DMS79 treated with DMSO at 0.1 percent for 48 hours (cell line): ENCODE measurements at places on chromosomes 2 and 18.

DNA sequence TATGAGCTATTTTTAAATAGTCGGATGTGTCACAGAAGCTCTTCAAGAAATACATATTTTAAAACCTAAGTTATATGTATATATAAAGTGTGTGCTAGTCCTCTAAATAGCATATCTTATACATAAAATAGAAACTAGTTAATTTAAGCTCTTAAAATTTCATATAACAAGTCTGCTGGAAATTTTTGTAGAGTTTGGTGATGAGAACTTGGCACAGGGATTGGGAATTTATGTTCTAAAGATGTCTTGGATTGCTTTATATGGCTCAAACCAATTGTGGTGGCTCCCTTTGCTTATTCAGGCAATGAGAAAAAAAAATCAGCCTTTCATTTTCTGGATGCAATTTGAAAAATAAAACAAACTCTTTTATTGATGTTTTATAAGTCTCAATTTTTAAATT is 142.8 kb upstream of the KCNJ3 start:
- DNase-seq: no peak

DNA sequence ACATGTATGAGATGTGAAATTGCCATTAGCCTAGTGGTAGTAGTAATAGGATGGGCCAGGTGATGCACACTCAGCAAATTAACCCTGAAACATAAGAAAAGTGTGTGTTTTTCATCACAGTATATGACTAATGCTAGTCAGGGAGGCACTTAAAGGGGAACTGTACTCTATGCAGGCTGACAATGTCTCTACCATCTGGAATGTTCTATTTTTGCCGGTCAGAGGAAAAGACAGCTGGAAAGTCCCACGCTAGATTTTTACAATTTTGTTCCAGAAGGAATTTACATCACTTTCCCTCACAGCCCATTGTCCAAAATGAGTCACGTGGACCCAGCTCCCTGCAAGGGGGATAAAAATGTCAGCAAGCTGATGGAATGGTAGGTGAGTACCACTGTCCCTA is 746.3 kb upstream of the CHAC2 start:
- DNase-seq: no peak

DNA sequence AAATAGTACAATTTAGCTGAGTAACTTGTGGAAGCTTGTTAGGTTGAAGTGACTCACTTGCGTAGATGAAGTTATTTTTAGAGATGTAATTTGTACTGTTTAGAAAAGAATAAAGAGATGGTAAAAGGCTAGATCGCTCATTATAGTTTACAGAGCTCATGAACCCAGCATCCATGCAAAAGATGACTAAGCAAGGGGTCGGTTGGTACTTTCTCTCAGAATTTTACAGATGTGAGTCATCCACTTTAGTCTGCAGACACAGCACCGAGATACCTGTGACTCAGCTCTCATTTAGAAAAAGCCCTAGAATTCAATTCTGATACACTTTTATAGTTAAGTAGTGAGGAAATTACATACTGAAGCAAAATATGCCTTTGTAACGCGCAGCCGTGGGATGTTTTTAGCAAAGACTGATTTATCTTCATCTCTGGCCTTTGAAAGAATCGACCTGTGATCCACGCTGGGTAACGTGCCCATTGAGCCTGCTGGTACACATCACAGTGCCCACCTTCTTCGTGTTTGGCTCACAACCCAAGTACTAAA is 116.5 kb upstream of the FOSL2 start:
- DNase-seq: peak; percentile 35

- DNase-seq: no peak
Observed at GRCh38 chr2:54574107-54574859, 118.2 kb downstream of the SPTBN1 start.

DNA sequence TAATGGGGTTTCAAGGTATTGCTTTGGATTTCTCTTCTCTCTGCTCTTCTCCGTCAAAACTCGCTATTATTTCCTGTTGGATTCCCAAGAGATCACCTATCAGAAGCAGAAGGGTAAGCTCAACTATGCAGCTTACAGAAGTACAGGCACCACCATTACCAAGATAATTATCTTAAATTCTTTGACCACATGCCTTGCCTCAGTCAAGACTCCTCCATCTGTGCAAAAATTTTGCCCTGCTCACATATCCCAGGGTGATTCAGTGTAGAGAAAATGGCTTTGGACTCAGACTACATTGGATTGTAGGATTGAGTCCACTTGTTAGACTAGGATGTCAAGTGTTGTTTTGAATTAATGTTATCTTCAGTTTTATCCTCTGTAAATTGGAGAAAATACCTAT is 698.7 kb downstream of the TDRD15 start:
- no peak for DNase-seq

DNA sequence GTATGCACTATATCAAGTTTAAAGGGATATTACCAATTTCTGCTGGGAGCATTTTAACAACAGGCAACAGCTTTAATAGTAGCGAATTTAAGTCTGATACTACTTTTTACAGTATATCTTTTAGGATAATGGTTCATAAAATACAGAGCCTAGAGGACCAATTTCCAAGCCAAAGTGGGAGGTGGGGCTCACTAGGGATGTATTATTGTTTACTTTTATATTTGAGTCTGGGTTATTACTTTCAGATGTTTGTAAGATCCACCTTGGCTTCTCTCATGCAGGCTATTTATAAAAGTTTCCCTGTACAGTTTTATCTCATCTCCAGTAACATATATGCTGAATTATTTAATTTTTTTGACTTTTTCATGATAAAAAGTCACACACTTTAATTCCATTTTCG is 242.0 kb downstream of the CMPK2 start:
- no peak for DNase-seq

DNA sequence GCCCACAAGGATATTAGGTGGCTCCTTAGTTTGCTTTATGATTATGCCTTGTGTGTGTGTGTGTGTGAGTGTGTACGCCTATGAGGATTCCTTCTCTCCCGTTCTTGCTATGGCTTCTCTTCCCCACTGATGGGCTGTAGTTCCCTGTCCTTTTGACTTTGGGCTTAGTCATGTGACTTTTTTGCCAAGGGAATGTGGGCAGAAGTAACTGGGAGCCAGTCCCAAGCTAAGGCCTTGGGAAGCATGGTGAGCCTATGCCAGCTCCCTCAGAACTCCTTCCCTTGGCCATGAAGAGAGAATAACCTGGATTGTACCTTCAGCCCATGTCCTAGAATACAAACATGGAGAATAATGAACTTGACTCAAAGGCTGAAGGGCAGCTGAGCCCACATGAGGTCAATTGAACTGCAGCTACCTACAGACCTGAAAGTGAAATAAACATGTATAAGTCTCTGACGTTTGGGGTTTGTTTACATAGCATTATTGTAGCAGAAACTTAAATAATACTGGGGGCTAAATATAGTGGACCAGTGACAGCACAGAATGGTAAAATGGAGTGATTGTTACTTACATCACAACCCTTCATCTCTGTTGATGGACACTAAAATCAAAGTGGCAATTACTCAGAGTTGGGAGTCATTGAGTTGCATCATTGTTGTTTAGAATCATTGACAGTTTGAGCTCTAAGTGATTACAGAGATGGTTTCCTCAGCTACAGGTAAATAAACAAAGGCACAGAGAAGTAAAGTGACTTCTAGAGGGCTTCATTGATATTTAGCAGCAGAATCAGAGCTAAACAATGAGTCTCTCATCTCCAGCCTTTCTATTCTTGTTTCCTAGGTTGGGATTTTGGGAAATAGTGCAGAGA is 15.3 kb upstream of the IL36G start:
- no peak for DNase-seq
